Head of caudate nucleus (tissue), 42 donors: ENCODE measurements at places on chromosomes 11 and 22.

- no peak for DNase-seq
Observed at GRCh38 chr11:130088217-130088616, 18.5 kb downstream of the APLP2 start.

GRCh38 chr11:131033151-131033651, 116.9 kb upstream of the SNX19 start:
- DNase-seq = no peak

DNA sequence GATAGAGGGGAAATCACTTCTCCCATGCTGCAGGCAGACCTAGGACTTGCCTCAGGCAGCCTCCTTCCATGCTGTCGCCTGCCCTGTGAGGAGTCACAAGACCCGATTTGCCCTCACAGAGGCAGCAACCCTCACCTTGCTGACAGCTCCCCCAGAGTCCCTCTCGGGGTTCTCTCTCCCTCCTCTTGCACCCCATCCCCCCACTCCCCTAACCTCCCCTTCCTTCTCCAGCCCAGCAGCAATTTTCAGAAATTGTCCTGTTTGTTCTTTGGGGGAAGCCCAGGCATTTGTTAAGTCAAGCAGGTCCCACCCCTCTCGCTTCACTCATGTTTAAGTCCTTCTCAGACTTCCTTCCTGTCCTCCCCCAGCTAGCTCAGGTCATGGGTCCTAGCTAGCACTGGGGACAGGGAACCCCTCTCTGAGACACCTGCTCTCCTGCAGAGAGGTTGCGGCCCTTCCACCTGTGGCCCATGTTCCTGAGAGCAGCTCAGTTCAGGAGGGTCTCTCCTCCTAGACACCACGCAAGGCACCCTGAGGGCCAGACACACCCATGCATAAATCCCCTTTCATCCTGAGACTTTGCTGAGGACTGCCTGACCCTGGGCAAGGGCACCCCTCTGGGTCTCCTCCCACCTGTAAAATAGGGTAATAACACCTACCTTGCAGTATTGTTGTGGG, 6.3 kb upstream of the FXYD2 start:
- no peak for DNase-seq

DNA sequence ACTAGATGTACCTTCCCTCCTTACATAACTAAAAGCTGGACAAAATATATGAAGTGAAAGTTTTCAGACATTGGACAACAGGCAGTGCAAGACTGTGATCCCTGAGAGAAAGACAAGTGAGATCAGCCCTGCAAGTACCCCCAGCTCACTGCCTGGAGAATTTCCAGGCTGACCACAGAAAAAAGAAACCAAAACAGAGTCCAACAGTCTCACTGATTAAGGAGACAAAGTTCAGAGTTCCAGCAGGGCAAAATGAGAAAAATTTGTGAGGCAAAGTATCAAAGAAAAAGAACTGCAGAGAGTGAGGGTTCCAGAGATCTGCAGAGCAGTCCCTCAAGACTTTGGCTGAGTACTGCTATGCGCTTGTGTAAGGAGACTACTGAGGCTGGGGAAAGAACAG, 47.3 kb upstream of the TMEM45B start:
- DNase-seq = no peak

DNA sequence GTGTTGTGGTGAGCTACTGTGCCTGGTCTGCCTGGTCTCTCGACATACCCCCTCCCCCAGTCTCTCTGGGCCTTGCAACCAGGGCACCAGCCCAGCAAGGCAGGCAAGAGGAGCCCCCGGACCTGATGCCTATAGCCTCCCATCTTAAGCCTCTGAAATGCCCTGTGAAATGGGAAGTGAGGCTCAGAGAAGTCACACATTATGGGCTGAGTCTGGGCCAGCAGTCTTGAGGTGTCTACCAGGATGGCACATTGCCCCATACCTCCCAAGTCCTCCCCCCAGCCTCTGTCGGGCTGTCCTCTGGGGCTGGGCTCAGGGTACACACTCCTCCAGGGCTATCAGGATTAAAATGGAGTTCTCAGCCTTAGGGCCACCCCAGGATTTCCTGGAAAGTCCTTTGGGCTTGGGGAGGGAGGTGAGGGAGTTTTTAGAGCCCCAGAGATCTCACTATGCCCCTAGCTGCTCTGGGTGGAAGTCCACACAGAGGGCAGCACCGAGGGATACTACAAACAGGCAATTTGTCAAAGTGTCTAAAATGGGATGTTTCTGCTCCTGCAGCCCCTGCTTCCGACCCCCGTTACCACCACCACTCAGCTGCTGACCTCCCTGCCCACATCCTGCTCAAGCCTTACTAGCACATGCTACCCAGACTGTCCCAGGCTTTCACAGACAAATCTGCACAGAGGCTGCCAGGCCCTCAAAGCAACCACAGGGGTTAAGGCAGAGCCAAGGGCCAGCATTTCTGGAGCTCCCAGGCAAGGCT, 3.1 kb upstream of the SH3BP1 start:
- no peak for DNase-seq

- no peak for DNase-seq
Observed at GRCh38 chr11:122776546-122776945, 61.8 kb upstream of the CRTAM start.

- no peak for DNase-seq
Observed at GRCh38 chr11:42773729-42774128, 538.1 kb upstream of the API5 start.

DNA sequence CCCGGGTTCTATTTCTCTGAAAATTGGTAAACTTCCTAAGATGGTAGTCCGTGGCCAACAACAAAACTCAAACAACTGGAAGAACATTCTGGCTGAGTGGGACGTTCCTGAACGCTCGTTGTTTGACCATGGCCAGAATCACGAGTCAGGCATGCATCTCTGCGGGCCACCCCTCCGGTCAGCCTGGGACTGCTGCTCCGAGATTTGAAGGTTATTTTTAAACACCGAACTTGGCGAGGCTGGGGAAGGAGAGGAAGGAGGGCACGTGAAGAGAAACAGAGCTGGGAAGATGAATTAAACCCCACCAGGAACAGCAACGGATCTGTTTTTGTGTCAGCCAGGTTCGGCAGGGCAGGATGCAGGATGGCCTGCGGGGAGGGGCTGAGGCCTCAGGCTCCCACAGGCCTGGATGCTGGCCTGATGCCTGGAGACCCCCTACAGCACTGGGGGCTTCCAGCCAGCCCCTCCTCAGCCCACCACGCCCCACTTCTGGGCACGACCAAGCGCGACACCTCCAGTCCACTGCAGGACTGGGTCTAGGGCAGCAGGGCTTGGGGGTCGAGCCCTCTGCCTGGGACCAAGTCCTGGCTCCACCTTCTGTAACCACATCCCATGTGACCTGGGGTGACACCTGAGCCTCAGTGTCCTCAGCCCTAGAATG, 5.1 kb downstream of the SHISAL1 start:
- no peak for DNase-seq

DNA sequence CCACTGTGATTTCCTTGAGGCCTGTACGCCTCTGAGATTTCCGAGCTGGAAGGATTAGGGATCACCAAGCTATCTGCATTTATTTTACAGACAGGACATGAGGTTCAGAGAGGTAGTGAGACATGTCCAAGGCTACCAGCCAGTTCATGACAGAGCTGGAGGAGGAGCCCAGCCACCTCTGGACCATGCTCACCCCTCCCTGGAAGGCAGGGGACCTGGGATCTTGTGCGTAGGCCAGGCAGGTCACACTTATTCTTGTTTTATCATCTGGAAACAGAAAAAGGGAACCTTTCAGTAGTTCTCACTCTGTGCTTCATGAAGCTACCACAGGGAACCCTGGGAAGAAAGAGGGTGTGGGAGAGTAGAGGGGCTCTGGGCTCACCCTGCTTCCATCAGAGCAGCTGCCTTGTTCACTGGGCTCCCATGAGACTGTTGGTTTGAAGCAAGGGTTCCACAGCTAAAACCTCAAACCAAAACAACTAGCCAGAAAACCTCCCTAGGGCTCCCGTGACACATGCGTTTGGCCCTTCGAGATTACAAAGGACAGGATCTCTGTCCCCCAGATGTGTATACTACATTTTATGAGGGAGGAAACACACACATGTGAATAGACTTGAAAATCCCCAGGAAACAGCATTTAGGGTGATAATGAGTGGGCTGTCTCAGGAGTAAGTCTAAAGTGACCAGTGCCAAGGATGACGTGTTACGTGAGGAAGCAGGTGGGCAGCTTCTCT, 106.4 kb downstream of the DSCAML1 start:
- DNase-seq = no peak

- no peak for DNase-seq
Observed at GRCh38 chr22:36565159-36565507, 36.2 kb upstream of the EIF3D start.

DNA sequence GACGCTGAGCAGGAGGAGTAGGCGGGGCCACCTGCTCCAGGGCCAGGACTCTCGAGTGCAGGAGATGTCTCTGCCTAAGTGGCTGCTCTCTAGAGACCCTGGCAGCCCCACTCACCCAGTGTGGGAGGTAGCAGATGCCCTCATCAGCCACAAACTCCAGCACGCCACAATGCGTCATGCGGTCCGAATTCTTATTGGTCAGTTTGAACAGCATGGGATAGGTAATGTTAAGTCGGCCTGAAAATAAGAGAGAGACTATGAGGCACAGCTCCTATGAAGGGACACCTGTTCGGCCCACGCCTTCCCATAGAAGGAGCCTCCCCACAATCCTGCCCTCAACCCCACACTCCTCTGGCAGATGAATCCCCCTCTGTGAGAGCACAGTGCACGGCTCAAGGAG, 7.4 kb downstream of the UFD1 start:
- no peak for DNase-seq

DNA sequence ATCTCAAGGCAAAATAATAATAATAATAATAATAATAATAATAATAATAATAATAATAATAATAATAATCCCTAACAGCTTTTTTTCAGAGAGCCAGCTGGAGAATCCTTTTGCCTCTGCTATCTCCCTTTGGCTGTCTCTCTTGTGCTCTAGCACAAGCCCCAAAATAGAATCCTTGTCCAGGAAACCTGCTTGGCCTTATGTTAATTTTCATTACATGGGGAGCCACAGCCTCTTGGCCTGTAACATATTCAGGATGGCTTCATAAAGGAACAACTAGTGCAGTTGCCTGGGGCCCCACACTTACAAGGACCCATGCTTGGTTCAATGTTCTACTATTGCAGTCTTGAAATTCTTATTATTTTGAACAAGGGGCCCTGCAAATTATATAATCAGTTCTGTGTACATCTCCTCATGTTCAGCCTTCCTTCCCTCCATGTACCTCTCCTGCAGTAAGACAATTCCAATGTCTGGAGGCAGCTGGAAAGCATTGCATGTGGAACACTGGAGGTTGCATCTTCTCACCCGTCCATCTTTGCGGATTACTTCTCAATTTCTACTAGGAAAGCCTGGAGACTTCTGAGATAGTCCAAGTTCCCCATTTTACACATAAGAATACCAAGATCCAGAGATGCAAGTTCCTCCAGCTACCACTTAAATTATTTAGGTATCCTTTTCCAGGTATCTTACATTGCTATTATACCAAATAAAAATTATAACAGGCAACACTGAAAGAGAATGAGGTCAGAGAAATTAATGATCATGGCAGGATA, 37.8 kb upstream of the SORL1 start:
- DNase-seq = no peak

DNA sequence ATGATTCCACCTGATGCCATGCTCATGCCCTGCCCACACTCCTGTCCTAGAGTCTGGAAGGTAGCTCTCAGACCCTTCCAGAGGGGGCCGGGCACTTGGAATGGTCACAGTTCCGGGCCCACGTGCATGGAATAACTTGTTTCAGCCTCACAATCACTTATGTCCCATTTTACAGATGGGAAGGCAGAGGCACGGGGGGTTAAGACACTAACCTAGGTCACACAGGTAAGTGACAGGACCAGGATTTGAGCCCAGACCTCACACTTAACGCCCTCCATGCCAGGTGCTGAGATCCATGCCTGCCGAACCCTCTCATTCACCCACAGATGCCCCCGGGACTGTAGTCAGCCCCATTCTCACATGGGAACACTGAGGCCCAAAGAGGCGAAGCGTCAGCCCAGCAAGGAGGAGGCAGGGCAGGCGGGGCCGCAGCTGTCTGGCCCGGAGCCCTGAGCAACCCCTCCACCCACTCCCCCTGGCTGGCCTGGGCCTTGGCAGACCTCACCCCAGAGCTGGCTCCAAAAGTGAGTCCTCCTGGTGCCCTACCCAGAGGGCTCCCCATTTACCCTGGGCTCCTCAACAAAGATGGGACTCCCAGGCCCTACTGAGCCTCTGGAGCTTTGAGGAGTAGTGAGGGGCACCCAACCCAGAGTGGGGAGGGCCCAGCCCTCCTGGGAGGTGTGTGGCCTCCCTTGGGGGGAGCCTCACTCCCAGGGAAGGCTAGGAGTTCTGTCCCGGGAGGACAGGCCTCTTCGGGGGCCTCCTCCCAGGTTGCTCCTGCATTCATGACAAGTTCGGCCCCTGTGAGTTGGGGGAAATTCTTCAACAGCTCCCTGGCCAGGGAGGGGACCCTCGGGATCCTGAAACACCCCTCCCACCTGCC, 2.4 kb upstream of the ALDH3B1 start:
- DNase-seq = no peak

DNA sequence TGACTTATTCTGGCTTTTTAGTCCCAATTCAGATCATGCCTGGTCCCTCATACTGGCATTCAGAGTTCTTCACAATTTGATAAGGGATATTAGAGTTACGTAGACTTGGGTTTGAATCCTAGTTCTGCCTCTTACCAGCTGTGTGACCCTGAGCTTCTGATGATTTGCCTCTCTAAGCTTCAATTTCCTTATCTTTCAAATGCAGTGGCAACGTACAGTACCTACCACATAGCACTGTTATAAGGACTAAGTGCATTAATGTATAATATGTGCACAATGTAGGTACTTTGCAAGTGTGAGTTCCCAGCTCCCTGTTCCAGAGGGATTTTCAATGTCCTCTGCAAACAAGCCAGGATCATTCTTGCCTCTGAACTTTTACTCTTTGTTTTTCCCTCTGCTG, 7.3 kb downstream of the RHOG start:
- no peak for DNase-seq

DNA sequence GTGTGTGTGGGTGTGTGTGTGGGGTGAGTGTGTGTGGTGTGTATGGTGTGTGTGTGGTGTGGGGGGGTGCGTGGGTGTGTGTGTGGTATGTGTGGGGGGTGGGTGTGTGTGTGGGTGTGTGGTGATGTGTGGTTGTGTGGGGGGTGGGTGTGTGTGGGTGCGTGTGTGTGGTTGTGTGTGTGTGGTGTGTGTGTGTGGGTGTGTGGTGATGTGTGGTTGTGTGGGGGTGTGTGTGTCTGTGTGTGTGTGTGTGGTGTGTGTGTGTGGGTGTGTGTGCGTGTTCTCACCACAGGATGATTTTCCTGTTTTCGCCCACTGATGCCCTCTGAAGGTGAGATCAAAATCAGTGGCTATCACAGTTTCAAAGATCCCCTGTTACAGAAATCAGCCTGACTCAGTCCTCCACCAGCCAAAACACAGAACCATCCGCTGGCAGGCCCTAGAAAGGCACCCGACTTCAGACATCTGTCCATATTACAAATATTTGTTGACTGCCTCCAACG, 24.7 kb downstream of the CPT1A start:
- no peak for DNase-seq
